ENCODE measurements at places on chromosomes 16 and 17.

DNA sequence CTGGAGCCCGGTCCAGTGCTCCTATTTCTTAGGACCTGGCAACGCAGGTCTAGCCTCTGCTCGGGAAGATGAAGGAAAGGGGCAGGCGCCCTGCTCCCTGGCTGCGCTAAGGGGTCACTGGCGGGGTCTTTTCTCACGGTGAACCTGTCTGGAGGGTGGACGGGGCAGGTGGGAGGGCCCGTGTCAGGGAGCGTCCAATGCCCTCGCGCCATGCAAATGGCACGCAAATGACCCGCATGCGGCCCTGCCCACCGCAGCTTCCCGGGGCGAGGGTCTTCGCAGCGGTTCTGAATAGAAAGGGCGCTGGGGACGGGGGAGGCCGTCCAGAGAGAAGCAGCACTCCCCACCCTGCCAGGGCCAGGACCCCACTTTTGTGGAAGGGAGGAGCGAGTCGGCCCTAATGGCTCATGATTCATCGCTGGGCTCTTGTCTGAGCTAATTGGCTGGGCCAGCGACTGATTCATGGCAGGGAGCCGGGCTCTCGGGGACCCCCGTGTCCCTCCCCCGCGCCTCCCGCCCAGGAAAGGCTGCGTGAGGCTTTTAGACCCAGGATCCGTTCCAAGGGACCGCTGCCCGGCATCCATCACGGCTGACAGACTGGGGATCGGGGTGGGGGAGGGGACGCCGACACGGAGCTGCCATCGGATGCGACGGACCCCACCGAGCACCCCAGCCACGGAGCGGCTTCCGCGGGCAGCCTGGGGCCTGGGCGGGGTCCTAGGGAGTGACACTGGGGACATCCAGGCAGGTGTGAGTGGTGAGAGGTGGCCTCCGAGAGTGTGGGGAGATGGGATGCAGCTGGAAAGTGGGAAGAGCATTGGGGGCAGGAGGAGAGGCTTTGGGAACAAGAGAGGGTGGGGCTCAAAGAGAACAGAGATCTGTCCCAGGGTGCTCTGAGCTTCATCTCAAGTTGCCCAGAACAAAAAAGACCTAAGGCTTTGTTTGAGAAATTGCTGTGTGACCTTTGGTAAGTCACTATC lies 25.0 kb upstream of the NGFR start:
- DNase-seq, result no peak

DNA sequence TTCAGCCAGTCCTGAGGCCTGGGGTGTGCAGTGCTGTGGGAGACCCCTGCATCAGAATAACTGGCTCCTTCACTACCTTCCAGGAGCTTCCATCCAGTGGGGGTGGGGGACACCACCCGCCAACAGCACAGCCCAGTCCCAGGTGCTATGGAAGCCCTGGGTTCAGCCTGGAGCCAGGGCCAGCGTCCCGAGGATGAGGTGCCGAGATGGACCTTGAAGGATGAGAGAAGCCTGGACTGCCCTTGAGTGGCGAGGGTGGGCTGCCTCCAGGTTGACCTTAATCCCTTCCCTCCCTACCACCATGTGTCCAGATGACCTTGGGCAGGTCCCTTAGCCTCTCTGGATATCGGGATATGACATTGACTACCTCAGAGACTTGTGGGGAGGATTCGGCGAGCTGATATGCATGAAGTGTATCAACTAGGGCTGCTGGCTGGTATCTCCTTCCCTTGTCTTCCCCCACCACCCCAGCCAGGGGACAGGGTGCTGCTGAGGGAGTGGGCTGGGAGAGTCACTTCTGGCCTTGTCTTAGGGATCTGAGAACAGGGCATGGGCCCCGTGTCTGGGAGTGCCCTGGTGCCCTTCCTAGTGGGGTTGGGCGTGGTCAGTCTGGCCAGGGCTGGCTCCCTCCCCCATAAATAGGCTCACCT lies 14.2 kb upstream of the LASP1NB start:
- no peak for DNase-seq

GRCh38 chr16:48091117-48091516 lies 64.7 kb downstream of the ABCC12 start:
- DNase-seq, result no peak

GRCh38 chr16:1740781-1741490 lies 30.4 kb downstream of the NME3 start:
- no peak for DNase-seq

- no peak for DNase-seq
These were observed 34.3 kb downstream of the VPS35L start for GRCh38 chr16:19589771-19590302.

- DNase-seq, result no peak
These were observed 17.2 kb downstream of the TLE7 start for GRCh38 chr16:71424626-71425025.

DNA sequence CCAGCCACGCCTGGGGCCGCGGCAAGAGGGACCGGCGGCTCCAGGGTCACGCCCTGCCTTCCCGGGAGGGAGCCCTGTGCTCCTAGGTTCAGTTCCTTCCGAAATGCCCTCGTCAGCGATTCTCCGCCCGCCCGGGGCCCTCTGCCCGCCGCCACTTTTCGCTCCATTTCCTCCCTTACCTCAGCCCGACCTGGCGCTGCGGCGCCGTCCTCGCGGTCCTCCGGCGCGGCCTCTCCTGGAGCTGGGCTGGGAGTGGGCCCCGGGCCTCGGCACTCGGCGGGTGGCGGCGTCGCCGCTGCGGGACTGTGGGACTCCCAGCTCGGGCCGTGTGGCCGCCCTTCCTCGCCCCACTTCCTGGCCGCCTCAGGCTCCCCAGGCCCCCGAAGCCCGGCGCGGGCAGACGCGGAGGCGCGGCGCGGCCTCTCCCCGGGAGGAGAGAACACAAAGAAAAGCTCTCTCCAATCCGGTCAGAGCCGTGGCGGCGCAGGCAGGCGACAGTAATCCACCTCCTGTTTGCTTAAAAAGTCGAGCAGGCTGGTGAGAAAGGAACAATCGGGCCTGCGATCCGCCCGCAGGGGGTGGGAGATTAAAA lies 1.6 kb downstream of the BAHCC1 start:
- no peak for DNase-seq

DNA sequence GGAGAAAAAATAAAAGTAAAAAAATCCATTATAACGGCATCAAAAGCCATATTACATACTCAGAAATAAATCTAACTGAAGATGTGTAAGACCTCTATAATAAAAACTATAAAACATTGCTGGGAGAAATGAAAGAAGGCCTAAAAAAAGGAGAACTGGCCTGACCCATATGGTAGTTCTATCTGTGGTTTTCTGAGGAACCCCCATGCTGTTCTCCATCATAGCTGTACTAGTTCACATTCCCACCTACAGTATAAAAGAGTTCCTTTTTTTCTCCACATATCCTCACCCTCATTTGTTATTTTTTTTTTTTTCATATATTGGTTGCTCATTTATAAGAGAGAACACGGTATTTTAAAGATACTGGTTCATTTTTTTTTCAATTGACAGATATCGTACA lies 191.8 kb downstream of the STX8 start:
- DNase-seq, result no peak

DNA sequence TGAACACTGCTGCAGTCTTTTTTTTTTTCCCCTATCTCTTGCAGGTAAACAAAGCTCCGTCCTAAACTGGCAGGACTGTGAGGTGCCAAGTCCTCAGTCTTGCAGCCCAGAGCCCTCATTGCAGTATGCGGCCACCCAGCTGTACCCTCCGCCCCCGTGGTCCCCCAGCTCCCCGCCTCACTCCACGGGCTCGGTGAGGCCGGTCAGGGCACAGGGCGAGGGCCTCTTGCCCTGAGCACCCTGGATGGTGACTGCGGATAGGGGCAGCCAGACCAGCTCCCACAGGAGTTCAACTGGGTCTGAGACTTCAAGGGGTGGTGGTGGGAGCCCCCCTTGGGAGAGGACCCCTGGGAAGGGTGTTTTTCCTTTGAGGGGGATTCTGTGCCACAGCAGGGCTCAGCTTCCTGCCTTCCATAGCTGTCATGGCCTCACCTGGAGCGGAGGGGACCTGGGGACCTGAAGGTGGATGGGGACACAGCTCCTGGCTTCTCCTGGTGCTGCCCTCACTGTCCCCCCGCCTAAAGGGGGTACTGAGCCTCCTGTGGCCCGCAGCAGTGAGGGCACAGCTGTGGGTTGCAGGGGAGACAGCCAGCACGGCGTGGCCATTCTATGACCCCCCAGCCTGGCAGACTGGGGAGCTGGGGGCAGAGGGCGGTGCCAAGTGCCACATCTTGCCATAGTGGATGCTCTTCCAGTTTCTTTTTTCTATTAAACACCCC lies 13.8 kb downstream of the IL34 start:
- DNase-seq, result no peak

- no peak for DNase-seq
These were observed 262.6 kb upstream of the MYOCD start for GRCh38 chr17:12402963-12403622.

DNA sequence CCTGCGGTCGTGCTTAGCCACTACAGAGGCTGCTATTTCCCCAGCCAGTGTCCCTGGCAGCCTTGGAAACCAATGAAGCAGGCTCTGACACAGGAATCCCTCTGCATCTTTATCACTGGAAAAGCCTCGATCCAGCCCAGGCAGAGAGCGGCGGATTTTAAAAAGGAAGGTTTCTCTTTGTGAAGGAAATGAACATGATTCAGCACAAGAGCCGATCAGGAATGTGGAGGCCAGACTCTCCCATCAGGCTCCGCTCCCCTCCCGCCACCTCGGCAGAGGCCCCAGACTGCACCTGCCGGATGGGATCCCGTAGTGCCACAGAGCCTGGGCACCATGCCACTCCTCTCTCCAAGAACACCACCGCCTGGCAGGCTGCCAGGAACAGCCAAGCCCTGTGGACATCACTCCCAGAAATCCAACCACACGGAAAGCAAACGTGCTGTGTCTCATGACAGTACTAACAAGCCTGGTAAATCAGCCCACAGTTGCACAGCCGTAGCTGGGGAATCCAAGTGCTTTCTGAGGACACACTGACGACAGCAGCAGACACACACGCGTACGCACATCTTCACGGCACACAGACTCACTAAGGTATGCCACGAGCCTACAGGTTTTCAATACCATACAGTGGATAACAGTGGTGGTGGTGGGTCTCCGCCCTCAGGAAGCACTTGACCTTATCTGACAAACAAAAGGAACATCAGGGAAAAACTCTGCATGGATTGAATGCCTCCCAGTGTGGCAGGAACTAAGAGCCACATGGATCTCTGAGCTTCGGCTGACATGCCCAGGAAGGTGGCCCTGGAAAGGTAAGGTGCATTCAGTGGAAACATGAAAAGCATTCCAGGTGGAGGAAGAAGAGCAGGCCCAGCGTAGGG lies 5.4 kb downstream of the LRRC75A start:
- DNase-seq, result no peak

DNA sequence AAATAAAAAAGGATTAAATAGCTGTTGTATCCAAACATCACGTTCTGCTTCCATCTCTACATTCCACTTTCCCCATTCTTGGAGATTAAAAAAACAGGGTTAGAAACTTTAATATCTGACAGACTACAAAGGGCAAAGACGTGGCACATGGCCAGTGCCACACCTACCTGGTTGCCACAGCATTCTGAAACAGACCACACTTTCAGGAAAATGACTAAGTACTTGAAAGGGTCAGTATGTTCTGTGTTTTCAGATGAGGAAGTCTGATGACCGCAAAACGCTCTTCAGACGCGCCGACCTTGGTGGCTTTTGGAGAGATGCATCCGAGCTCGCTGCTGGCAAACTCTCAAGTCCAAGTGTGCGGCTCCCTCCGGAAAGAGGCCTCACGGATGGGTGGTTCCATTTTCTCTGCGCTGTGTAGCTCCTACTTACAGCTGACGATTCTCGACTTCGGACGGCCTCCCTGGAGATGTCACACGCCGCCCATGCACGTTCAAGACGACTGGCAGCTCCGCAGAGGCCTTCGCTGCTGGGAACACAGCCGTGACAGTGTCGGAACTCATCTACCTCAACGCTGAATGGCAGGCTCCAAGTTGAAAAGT lies 15.5 kb downstream of the MAP1LC3B start:
- DNase-seq, result no peak

DNA sequence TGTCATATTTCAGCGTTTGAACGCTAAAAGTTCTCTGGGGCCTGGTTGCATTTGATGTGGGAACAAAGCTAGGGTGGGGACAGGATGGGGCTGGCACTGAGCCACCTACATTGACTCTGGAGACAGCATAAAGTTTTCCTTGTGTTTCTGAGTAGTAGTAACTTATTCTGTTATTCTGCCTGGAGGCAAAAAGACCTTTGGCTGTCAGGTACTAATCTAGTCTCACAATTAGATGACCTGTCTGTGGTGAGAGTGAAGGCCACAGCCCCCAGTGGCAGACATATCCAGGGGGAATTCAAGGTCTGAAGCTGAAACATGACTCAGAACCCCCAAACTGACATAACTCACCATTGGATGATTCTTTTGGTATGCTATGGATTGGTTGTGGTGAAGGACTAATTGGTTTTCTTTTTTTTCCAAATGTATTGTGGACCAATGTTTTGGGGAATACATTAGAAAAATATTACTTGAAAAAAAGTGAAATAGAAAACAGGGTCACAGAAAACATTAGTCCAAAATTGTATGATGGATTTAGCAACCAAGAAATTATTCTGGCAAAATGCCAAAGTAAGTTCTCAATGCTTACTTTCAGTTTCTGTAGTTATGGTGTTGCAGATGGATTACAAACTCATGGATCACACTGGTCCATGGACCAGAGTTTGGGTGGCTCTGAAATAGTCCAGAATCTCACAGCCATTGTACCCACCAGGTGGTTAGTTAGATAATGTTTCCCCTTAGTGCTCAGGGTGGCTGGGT lies 10.5 kb upstream of the SALL1 start:
- no peak for DNase-seq

- DNase-seq, result no peak
These were observed 10.6 kb upstream of the TFAP4 start for GRCh38 chr16:4283441-4283840.

- DNase-seq, result no peak
These were observed 456.9 kb downstream of the TOX3 start for GRCh38 chr16:52090080-52090479.

- no peak for DNase-seq
These were observed 63.9 kb upstream of the HLF start for GRCh38 chr17:55200904-55201303.

DNA sequence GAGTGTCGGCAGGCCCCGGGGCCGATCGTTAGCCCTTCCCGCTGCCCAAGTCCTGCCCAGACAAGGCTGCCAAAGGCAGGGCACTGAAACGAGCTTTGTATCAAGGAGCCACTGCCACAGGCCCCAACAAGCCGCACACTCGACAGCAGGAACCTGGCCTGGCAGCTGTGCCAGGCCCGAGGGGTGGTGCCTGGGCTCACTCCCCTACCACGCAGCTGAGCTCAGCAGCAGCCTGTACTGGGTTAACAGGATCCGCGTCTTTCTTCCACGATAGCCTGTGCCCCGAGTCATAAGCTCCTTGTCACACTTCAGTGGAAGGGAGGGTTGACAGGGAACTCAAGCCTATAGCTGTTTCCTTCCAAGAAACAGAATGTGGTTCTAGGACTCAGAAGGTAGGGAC lies 87.9 kb downstream of the ABR start:
- DNase-seq, result no peak

- no peak for DNase-seq
These were observed 21.8 kb downstream of the SREBF1 start for GRCh38 chr17:17815062-17815406.

All from iPS DF 6.9 (cell line).